Activated T-cell treated with anti-CD3 and anti-CD28 coated beads for 4 hours (primary cell): ENCODE measurements at places on chromosomes 12 and 14.

GRCh38 chr14:65100922-65101541, 1.3 kb downstream of the MAX start:
- no peak for DNase-seq

GRCh38 chr12:97745406-97746101, 282.9 kb downstream of the RMST start:
- no peak for DNase-seq

DNA sequence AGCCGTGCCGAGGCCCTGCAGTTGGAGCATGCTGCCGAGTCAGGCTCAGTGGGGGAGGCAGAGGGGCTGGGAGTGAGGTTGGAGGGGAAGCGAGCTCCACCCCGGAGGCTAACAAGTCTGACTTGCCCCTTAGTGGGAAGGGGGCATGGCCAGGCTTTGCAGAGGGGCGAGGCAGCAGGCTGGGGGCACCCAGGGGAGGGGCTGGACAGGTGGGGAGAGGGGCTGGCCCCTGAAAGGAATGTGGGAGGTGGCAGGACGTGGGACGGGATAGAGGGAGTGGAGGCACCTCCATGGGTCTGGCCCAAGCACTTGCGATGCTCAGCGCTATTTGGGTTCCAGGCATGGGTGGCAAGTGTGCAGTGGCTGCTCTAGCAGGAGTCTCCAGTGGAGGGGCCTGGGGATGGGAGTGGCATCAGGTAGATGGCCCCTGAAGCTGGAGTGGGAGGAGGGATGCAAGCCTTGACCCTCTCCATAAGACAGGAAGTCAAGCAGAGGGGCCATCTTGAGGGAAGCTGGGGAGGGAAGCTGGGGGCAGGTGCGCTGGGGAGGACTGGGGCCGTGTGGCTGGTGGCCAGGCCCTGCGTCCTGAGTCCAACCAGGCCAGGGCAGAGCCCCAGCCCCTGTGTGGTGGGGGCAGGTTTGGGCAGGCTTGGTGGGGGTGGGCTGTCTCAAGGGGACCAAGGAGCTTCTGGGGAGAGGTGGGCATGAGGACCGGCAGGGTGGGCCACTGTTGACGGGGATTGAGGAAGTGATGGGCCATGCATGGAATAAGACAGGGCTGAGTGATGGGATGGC, 2.6 kb downstream of the TRMT61A start:
- no peak for DNase-seq

DNA sequence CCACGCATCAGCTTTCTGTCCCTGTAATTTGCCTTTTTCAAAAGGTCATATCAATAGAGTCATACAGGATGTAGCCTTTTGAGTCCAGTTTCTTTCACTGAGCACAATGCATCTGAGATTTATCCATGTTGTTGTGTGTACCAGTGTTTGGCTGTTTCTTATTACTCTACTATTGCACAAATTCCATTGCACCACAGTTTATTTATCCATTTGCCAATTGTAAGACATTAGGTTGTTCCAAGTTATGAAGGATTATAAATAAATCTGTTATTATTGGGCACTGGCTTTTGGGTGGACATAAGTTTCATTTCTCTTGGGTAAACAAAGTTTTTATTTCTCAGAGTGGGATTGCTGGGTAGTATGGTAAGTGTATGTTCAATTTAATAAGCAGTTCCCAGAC, 68.3 kb upstream of the TBPL2 start:
- DNase-seq: no peak

DNA sequence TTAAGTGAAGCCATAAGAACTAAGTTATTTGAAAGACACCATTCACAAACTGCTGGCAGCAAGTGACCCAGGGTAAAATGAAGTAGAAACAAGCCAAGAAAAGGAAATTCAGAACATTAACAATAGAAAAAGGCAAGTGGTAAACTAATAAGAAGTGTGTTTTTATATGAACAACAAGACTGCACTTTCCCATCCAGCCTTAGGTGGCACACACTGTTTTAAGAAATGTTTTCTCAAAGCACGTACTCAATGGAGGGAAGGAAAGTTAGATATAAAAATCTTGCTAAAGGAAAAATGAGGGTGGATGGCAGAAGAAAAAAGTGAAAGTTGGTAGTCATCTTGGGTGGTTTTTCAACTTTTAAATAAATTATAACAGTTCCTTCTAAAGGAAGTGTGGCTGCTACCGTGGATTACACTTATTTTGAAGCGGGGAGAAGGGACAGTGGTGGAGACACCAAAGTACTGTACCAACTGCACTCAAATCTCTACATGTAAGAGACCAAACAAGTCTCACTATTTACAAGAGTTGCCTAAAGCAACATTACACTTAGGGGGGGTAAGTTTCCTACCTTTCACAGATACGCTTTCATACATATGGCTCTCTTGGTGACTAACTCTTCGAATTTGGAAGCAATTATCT, 58.8 kb downstream of the SEL1L start:
- no peak for DNase-seq

DNA sequence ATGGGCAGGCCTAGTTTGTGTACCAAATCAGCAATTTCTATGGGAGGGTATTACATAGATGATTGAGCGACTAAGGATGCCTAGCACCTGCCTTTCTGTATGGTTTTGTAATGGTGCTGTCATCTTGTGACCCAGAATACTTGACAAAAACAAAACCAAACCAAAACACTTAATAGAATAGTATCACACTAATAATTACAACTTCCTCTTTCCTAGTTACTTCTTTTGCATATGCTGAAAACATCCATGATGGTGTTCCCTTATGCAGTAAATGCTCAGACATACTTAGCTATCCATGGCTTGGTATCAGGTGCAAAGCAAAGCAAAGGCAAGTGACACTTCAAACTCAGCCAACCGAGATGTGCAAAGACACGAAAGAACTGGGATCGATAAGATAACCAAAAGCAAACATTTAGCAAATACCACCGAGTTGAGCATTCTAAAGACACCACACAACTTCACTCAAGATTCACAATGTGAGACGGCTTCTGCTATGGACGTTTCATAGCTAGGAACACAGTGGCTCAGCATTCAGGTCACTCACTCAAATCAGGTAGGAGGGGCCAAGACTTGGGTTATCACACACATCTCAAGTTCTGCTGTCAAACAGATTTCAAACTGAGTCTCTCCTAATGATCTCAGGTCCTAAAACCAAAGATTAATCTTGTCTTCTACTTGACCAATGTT, 24.3 kb downstream of the PPP1CC start:
- DNase-seq: no peak

DNA sequence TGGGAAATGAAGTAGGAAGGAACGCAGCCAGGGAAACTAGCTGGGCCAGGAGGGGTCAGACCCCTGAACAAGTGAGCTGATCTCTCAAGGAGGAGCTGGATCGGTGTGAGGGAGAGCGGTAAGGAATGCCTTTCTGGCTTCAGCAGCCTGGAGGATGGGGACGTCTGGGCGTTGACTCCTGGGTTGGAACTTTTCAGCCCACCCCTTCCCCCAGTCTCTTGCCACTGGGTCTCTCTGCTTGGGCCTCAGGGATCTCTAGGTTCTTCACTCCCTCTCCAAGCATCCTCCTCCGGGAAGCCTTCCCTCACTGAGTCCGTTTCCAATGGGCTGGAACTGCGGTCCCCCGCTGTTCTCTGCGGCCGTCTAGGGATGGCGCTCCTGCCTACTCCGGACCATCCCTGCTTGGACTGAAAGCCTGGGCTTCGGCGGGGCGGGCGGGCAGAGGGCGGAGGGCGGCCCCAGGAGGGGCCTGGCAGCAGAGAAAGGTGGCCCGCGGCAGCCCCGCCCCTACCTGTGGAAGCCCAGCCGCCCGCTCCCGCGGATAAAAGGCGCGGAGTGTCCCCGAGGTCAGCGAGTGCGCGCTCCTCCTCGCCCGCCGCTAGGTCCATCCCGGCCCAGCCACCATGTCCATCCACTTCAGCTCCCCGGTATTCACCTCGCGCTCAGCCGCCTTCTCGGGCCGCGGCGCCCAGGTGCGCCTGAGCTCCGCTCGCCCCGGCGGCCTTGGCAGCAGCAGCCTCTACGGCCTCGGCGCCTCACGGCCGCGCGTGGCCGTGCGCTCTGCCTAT, at the start of gene KRT7:
Gene KRT7, plus strand, starts transcription at position 570 of the 788 bp plus-strand sequence. Its CDS starts 54 bp downstream, at position 624.
- no peak for DNase-seq

DNA sequence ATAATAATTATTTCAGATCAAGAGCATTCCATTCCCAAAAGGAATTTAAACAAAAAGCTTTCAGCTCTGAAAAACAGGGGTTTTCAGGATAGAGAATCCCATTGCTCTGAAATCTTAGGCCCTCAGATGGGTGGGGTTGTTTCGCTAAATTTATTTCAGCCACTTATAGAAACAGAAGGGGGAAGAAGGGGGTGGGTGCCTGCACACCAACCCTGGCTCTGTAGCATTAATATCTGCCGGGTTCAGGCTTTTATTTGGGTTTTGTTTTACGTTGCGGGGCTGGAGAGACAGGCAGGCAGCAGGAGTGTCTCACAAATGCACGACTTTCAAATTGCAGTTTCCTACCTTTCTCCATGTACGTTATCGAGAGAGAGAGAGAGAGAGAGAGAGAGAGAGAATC, 12.5 kb upstream of the ZFP36L1 start:
- DNase-seq: no peak

GRCh38 chr14:100131181-100131580, 28.3 kb downstream of the DEGS2 start:
- no peak for DNase-seq

- DNase-seq: peak; percentile 50
Observed at GRCh38 chr12:111444925-111445725, 39.4 kb downstream of the SH2B3 start.

DNA sequence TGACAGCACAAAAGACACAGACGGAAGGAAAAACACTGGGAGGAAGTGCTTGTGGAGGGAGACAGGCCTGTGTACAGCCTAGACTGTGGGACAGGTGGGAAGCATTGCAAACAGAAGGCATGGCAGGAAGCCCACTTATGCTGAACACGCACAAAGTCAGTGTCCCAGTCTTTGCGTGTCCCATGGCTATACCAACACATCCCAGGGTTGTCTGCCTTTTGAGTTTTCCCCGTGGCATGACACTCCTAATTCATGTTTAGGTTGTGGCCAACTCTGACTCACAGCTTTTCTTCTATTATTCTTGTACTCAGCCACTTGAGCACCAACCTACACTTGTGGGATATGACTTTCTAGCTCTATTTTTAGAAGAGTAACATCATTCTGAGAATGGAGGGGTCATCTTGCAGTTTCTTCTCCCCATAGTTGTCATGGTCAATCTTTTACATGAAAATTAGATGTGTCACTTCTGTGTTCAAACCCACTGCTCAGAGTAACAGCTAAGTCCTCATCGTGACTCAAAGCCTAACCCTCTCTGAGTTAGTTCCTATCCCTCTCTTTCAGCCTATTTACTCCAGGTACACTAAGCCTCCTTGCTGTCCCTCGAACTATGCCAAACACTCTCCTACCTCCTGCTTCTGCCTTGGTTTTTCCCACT, 27.5 kb upstream of the JPH4 start:
- DNase-seq: no peak

DNA sequence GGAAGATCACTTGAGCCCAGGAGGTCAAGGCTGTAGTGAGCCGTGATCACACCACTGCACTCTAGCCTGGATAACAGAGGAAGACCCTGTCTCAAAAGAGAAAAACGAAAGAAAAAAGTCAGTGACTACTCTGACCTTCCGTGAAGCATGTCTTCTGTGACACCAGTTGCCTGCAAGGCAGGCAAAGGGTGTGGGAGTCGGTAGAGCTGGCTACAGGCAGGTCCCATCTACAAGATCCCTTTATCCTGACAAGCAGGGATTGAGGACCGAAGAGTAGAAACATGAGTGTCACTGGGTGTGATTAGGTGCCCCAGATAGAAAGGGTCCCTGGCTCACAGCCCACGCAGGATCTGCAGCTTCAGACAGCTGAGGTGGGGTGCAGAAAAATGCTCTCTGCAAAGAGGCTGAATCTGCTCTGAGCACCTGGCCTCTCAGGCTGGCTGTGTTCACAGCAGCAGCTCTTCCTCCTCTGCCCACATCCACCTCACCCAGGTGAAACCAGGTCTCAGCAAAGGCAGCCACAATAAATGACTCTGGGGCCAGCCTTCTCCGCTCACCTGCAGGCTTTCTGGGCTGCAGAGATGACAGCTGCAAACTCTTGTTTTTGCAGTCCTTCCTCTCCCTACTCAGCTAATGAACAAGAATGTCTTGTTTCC, 28.6 kb upstream of the HSP90B1 start:
- DNase-seq: no peak
